ENCODE measurements at places on chromosomes 5 and 9.

GRCh38 chr9:104872656-104873488 is 55.1 kb downstream of the ABCA1 start:
- DNase-seq: no peak

GRCh38 chr9:116991051-116991450 is 303.9 kb downstream of the TRIM32 start:
- DNase-seq: no peak

- DNase-seq: no peak
Measured at GRCh38 chr5:62042007-62042406, 264.0 kb upstream of the KIF2A start.

DNA sequence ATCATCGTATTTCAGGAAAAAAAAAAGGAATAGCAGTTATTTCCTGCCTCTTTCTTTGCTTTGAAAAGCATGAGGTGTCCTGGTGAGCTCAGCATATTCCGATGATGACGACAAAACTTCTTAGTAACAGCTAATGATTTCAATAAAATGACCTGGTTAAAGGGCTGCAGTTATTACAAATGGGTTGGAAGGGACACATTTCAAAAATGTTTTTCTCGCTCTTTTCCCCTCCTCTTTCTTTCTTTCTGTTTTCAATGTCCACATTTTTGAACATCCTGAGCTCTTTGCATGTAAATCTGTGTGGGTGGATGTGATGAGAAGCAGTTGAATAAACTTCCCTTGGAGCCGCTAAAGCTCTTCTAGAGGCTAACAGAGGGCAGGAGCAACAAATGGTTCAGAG is 186.8 kb upstream of the SLC27A6 start:
- DNase-seq: no peak

- no peak for DNase-seq
Measured at GRCh38 chr5:176535101-176535663, 2.0 kb downstream of the RNF44 start.

DNA sequence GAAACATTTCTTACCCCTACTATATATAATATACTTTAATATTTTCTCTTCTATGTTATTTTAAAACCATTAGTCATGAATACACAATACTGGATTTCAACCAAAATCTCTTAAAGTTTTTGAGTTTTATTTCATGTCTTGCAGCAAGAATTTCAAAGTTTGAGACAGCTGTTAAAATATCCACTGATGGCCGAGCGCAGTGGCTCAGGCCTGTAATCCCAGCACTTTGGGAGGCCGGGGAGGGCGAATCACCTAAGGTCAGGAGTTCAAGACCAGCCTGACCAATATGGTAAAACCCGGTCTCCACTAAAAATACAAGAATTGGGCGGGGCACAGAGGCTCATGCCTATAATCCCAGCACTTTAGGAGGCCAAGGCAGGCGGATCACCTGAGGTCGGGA is 59.7 kb upstream of the DAPK1 start:
- no peak for DNase-seq
